ENCODE measurements at places on chromosomes 1 and 21. TPM values are rescaled to one million over a fixed set of nuclear protein-coding genes. Genes with fewer than 3 reads are reported as not detected.

DNA sequence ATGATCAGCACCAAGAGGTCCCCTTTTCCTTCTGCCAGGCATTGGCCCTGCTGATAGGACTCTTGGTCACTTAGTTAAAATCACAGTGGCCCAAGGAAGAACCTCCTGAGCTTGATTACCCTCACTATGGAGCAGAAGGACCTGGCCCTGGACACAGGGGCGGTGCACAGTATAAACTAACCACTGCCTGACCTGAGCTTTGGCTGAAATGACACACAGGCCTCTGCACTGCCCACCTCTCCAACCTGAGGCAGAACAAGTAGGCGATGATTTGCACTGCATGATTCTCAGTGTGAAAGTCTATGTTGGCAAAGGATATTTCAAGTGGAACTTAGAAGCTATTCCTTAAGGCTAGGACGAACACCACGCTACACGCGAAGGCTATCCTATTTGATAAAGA lies 48.5 kb downstream of the CAPN2 start:
- no peak for ATAC-seq

DNA sequence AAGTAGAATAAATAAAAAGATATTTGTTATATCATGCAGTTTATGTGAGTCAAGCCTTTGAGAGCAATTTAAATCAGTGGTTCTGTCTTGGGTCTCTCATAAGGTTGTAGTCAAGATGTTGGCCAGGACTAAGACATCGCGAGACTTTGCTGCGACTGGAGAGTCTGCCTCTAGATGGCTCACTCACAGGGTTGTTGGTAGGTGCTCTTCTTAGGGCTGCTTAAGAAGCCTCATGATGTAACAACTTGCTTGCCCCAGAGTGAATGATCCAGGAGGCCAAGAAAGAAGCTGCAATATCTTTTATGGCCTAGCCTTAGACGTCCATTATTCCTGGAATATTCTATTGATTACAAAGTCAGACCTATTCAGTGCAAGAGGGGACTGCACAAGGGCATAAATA lies 73.1 kb upstream of the CACHD1 start:
- no peak for ATAC-seq

GRCh38 chr21:18832950-18833349 lies 429.4 kb upstream of the TMPRSS15 start:
- no peak for ATAC-seq

DNA sequence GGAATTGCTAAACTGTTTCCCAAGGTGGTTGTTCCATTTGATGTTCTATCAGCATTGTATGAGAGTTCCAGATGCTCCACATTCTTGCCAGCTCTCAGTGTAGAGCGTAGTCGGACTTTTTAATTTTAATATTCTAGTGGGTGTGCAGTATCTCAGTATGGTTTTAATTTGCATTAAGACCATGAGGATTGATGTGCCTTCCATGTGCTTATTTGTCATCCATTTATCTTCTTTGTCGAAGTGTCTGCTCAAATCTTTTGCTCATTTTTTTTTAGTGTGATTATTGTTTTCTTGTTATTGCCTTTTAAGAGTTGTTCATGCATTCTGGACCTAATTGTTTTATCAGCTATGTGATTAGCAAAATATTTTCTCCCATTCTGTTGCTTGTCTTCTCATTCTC lies 13.8 kb upstream of the GUCA2B start:
- ATAC-seq: no peak

DNA sequence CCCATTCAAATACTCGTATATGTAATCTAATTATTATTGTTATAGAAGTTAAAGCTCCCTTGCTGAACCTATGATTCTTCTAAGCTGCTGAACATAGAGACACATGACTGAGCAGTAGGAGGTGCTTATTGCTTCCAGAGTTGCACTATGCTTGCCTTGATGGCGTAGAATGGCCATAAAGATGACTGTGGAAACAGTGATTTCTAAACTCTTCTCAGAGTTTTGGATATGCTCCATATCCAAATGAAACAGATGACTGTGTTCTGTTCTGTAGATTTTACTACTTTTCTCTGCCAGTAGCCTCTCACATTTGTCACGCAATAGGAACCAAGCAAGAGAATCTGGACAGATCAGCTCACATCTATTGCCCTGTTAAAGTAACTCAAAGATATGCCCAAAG lies 88.1 kb upstream of the CACYBP start:
- no peak for ATAC-seq

DNA sequence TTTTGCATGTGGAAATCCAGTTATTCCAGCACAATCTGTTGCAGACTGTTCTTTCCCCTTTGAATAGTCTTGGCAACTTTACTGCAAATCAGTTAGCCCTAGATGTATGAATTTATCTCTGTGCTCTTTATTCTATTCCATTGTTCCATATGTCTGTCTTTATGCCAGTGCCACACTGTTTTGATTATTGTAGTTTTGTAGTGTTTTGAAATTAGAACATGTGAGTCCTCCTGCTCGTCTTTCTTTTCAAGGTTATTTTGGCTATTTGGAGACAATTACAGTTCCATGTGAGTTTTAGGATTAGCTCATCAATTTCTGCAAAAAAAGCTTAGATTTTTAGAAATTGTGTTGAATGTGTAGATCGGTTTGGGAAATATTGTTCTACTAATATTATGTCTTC lies 26.6 kb downstream of the WNT3A start:
- no peak for ATAC-seq

- no peak for ATAC-seq
These were observed 63.9 kb upstream of the HSD17B7 start for GRCh38 chr1:162726555-162726954.

GRCh38 chr1:217313096-217313495 lies 317.8 kb downstream of the GPATCH2 start:
- ATAC-seq: no peak

- ATAC-seq: no peak
These were observed 84.6 kb downstream of the PEX14 start for GRCh38 chr1:10559386-10559785.

GRCh38 chr1:205636732-205637131 lies 4.9 kb upstream of the ELK4 start:
- ATAC-seq: no peak

GRCh38 chr1:225843426-225843795 lies 33.5 kb downstream of the EPHX1 start:
- ATAC-seq: no peak

- no peak for ATAC-seq
These were observed 29.3 kb upstream of the DISP1 start for GRCh38 chr1:222785529-222785928.

DNA sequence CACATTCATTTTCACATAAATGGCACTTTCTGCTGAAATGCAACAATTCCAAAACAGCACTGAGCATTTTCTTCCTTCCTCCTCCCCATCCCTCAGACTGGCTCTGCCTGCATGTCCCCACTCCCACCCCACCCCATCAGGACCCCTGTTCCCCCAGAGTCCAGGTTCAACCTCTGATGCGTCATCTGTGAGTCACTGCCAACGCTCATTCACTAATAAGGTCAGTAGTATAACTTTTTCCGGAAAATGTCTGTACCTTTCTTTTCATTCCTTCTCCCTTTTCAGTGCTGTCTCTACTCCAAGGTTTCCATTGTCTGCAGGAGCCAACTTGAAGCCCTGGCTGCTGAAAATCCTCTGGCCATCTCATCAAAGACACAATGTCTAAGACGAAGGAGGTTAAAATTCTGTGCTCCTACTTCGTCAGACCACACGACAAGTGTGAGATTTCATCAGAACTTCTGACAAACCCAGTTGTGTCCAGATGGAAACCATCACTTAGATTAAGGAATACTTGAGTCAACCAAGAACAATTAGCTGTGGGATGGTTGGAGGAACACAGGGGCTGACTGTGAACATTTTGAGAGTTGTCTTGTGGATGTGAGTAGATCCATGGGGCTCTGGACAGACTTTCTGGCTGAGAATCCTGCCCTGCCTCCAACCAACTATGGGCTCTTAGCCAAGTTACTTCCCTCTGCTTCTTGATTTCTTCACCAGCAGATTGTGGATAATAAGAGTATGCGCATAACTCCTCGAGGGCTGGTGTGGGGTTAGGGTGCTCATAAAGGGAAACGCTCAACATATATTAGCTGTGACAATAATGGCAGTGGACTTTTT lies 35.6 kb upstream of the UTS2 start:
- ATAC-seq: no peak

GRCh38 chr1:41354956-41355355 lies 6.3 kb upstream of the FOXO6 start:
- no peak for ATAC-seq

DNA sequence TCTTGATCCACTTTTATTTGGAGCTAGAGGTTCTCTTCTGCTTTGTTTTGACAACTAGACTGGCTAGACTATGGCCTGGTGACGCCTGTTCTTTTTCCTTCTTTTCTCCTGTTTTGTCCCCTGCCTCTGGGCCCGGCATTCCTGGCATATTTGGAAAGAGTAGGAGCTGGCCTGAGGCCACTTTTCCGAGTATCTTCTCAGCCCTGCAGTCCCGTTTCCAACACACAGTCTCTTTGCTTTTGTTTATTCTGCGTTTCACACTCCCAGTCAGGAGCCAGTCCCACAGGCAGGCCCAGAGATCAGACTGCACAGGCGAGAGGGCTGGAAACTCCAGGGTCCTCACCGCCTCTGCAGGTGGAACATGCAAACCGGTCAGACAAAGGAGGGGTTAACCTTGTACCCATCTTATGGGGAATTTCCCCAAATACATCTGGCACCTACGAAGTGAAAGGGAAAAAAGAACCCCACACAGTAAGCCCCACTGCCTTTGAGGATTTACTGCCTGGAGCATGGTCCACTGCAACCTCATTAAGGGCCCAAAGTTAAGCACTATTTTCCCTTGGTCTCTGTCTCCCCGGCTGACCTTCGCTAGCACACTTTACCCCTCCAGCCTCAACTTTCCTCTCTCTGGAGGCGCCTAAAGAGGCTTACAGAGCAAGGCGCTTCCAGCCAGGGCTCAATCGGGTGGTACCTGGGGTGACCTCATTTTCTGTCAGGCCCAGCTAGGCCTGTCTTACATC lies 141.1 kb downstream of the TOMM20 start:
- ATAC-seq: peak; percentile 16

GRCh38 chr21:36487641-36488307 lies 7.9 kb upstream of the CLDN14 start:
- ATAC-seq: no peak

BSND gene
- total RNA-seq: 0.06 TPM

BCAR3 gene
- 1.3 TPM for total RNA-seq

SPATA21 gene
- total RNA-seq: 0.08 TPM

CYP4A11 gene
- not detected for total RNA-seq

E2F2 gene
- 24.1 TPM for total RNA-seq

RAD54L gene
- total RNA-seq: 56.5 TPM

ADAMTS4 gene
- 3.1 TPM for total RNA-seq

SOX13 gene
- total RNA-seq: 4.1 TPM

FH gene
- 29.2 TPM for total RNA-seq
